ENCODE measurements at places on chromosomes 1 and 21.

- no peak for DNase-seq
These were observed 104.0 kb upstream of the RUNX3 start for GRCh38 chr1:25033828-25034705.

DNA sequence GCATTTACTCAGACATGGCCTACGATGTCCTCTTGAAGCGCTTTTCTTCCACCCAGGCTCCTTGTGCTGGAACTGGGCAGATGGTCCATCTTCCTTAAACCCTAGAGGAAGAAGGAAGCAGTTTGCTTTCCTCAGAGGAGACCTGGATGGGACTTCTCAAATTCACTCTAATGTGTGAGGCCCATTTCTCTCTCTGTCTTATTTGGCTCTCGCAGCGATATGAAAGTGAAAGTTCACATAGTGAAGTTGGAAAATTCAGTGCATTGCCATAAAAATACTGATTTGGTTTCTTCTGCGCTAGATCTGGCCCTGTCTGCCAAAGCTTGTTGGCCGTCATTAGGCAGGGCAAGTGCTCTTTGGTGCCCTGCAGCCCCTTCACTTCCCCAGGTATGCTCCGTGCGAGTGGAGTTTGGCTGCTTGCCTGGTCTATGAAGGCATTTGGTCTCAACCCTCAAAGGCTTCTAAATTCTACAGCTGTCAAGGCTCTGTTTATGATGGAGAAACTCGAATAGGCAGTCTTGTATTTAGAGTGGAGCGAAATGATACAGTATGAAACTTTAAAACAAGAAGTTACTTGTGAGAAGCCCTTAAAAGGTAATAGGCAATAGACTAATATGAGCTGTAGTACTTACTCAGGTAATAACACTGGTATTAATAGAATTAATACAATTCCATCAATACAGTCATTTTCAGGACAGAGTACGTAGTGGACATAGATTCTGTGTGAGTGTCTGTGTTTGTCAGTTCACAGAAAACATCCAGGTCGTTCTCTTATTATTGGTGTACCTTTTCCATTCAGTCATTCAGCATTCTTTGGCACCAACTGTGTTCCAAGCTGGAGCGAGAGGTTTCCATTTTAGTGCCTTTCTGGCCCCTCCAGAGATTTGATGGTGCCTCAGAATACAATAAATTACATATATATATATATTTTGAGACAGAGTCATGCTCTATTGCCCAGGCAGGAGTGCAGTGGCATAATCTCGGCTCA, 20.5 kb downstream of the SZRD1 start:
- no peak for DNase-seq

- no peak for DNase-seq
These were observed 6.0 kb downstream of the PLEKHG5 start for GRCh38 chr1:6485168-6486101.

- DNase-seq: peak; percentile 86
These were observed at the start of gene LAMC1 for GRCh38 chr1:183023146-183023600. Gene LAMC1, plus strand, starts transcription at chr1:183023420. Its CDS starts 297 bp downstream, at chr1:183023717.

DNA sequence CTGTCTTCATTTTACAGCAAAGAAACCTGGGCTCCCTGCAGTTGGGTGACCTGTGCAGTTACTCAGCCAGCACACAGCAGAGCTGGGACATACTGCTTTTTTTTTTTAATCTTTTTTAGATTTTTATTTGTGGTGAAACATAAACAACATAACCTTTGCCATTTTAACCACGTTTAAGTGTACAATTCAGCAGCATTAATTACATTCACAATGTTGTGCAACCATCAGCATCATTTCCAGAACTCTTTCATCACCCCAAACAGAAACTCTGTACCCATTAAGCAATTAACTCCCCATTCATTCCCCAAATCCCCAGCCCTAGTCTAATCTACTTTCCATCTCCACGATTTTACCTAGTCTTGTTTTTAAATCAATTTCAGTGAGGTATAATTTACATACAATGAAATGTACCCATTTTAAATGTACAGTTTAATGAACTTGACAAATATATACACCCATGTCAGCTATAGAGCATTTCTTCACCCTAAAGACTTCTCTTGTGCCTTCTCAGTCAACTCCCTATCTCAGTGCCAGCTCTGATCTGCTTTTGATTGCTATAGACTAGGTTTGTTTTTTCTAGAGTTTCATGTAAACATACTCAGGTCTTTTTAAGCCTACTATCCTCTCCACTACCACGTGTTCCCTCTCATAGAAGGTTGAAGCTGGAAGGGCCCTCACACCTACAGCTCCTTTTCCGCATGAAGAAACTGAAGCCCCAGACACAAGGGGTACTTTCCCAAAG, 37.8 kb upstream of the C8B start:
- DNase-seq: no peak

DNA sequence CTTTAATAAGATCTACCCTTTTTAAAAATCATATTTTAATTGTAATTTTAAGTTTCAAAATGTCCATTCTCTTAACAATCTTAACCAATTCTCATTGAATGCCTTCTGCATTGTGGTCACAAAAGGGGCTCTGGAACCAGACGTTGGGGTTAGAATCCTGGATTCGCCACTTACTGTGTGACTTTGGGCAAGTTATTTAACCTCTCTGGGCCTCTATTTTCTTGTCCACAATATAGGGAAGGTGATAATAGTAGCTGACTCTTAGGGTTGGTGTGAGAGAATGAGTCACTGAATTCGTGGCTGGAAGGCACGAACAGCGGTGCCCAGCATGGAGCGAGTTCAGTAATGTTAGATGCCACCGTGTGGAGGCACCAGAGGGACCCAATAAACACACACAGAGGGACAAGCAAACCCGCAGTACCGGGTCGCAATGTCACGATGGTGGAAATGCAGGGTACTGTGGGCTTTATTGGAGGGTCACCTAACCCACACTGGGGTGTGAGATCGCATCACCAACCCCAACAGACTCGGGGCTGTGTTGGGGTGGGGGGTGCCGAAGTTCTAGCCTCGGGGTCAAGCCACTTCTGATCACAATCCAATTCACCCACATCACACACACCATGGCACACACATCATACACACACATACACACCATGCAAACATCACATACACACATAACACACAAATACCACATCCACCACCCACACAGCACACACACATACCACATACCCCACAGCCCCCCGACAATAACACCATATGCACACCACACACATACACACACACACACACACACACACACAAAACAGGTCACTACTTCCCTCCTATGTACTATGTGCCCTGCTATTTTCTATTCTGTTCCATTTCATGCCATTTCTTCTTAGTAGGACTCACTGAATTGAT, 27.0 kb upstream of the IFNAR2 start:
- no peak for DNase-seq

DNA sequence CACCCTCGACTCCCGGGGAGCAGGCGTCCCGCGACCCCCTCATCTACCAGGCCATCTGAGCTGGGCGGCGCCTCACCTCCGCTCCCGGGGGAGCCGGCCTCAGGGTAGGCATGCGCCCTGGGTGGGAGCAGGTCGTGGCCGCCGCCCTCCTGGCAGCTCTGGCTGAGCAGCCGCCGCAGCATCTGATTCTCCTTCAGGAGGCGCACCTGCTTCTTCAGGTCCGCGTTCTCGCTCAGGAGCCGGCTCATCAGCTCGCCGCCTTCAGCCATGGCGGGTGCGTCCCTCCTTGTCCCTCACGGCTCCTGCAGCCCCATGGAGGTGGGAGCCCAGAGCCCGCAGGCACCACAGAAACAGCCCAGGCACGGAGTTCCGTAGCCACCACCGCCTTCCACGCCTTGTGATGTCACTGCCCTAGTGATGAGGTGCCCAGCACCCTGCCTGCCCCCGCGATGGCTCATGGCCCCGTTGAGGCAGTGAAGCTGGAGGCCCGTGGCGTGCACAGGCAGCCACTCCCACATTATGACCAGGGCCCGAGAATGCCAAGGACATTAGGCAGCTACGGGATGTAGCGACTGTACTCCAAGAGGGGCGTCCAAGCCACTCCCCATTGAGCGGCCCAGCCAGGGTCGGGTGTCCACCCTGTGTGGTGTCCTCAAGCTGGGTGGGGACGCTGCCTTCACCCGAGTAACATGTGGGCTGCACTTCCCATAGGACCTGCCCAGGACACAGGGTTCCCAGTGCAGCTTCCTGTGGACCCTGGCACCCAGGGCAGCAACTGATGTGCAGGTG, 1.5 kb downstream of the SPATC1L start:
- no peak for DNase-seq

DNA sequence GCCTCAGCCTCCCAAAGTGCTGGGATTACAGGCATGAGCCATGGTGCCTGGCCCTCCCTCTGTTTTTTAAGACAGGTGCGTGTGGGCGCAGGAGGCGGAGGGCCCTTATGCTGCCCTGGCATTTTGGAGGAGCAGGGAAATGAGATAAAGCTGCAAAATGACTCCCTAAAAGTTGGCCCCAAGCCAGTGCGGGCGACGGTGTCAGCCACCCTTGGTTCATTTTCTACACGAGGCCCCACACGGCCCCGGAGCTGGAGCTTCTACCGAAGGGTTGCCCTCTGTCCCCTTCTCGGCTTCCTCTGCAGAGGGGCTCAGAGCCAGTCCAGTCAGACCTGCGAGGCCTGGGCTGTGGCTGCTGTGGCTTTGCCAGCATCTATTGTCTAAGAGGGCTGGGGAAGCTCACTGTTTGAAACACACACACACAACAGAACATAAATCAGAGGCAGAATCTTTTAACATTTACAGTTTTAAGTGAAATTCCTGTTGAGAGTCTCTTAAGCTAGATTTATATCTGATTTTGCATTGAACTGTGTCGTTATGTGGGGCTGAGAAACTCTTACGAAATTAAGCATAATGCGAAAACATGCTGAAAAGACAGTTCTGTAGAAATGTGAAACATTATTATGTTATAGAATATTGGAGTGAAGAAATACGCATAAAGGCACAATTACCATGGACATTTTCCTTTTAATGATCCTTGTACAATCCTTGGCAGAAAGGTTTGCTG, 255.9 kb downstream of the CAMTA1 start:
- no peak for DNase-seq

GRCh38 chr1:9586147-9586766, 2.5 kb upstream of the TMEM201 start:
- DNase-seq: no peak

DNA sequence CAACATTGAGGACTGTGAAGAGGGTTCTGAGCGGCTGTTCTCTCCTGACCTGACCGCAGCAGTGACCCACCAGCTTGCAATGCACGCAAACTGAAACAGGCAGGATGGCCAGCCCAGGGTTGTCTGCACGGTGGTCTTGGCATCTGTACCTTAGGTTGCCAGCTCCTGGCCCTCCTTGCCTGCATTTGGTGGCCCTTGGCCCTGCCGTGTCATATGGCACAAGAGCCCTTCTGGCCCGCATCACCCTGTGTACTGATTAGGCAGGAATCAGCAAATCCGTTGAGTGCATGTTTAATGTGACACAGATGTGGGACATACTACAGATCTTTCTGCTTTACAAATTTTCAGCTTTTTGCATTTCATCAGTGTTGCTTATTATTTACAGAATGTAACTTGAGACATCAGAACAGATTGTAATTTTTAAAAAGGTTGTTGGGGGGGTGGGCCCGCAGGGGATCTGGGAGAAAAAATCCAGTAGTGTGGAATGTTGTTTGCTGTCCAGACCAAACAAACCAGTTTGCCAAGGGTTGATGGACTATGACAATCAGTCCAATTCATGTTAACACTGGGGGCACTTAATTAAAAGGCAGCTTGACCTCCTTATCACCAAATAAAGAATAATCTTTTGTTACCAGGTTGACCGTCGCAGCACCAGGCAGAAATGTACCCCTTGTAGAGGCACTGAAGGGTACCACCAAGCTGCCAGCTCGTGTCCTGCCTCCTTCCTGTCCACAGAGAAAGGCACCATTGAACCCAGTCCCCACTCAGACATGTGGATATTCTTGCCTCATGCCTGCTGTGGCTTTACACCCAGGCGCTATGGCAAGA, 132.6 kb downstream of the DHRS3 start:
- DNase-seq: peak; percentile 38

- no peak for DNase-seq
These were observed 51.2 kb downstream of the IL23R start for GRCh38 chr1:67217417-67217816.

- DNase-seq: no peak
These were observed 62.3 kb downstream of the LYPLAL1 start for GRCh38 chr1:219235903-219236481.

- no peak for DNase-seq
These were observed 11.3 kb downstream of the GNPAT start for GRCh38 chr1:231252336-231252735.

- no peak for DNase-seq
These were observed 412.1 kb downstream of the LTN1 start for GRCh38 chr21:28580585-28580984.

DNA sequence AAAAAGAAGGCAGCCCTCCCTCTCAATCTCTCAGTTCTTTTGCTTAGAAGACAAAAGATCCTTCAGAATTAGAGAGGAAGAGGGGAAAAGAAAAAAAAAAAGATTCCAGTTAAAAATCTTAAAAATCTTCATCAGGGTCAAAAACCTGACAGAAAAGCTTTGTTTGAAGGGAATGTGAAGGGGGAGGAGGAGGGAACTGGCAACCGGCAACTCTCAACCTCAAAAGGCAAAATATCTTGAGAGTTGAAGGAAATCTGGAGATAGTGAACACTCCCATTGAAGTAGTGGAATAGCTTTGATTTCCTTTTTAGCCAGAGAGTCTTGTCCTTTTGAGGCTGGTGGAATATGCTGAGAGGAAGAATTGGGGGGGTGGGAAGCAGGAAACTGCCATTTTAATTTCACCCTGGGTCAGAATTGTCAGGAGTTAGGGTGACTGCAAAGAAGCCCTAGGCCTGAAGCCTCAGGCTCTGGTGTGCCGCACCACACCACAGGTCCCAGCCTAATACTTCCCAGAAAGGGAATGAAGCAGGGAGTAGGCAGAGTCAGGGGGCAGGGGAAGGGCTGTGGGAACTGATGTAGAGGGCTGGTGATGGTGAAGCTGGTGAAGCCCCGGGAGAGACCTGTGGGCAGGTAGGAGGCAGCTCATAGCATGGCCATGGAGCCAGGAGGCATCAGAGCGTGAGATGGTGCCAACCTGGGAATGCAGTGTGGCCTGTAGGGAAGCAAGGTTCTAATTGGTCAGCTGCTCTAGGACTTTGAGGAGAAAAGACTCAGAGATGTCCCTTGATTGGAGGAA, 24.6 kb downstream of the KIRREL1 start:
- peak; percentile 57 for DNase-seq
